Vagina (tissue), 2 donors: ENCODE measurements at places on chromosomes 6 and 20. TPM values are rescaled to one million over a fixed set of nuclear protein-coding genes. Genes with fewer than 3 reads are reported as not detected.

Gene CST11
- total RNA-seq: not detected

Gene ABT1
- 24.8 TPM for total RNA-seq

DNA sequence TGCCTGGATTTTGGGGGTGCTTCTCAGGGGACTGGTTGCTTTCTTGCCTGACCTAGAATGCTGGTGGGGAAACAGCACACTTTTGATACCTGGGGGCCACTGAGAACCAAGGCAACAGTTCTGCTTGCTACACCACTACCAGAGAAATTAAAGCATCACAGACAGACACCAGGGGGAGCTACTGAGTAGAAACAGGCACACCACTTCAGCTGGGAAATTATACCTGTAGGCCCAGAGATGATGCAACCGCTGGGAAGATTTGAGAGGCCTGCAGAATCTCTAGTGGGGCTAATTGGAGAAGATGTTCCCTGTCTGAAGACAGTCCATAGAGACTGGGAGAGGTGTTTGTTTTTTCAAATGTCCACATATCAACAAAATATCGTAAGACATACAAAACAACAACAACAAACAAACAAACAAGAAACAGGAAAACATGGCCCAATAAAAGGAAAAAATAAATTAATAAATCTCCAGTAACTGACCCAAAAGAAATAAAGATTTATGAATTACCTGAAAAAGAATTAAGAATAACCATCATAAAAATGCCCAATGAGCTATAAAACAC, 129.4 kb upstream of the RIN2 start:
- DNase-seq: no peak

DNA sequence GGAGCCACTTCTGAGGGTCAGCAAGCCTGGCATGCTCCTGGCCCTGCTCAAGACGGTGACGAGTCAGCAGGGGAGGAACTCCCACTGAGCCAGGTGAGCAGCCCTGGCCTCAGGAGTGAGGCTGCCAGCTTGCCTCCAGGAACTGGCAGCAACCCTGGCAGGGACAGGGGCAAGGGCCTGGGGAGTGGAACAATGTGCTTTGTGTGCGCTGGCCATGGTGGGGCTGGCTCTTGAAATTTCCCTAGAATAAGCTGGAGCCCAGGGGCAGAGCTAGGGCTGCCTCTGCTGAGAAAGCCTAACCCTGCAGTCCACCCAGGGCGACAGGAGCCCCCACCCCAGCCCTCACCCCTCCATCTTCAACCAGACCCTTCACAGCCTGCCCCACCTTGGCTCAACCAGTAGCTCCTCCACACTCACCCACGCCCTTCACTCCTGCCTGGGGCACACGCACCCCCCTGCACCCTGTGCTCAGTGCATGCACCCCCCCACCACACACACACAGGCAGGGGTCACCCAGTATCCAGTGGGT, 88.0 kb downstream of the MRPL14 start:
- no peak for DNase-seq

- DNase-seq: no peak
Observed at GRCh38 chr6:144804246-144804790, 519.2 kb downstream of the UTRN start.

DNA sequence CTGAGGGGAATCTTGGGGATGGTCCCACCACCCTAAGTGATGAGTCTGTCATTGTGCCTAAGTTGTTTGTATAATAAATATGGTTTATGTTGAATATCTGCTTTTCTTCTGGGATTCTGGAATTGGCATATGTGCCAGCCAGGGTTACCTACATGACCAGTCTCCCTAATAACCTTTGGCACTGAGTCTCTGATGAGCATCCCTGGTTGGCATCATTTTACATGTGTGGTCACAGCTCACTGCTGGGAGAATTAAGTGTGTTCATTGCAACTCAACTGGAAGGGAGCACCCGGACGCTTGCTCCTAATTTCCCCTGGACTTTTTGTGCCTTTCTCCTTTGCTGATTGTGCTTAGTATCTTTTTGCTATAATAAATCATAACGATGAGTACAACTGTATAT, 8.1 kb downstream of the SMAP1 start:
- no peak for DNase-seq
